Smooth muscle cell of the coronary artery (primary cell): ENCODE measurements at places on chromosomes 1 and 21. TPM values are rescaled to one million over a fixed set of nuclear protein-coding genes. Genes with fewer than 3 reads are reported as not detected.

The EDARADD gene
- not detected in 2 replicates for total RNA-seq

The LAMTOR2 gene
- 61.1 and 81.5 TPM in 2 replicates for total RNA-seq

The TRIM45 gene
- 1.5 and 2.9 TPM in 2 replicates for total RNA-seq

The NTNG1 gene
- 0.08 and 17.3 TPM in 2 replicates for total RNA-seq

The FMOD gene
- total RNA-seq, result 7.1 and 24.5 TPM in 2 replicates

The DHRS3 gene
- 31.7 and 446 TPM in 2 replicates for total RNA-seq

The ADAMTSL4 gene
- total RNA-seq, result 1.4 and 3.4 TPM in 2 replicates

The OR2T29 gene
- total RNA-seq, result not detected in 2 replicates

The ICOSLG gene
- under 0.01 and 0.12 TPM in 2 replicates for total RNA-seq

The TNFSF18 gene
- total RNA-seq, result 0.12 and 0.60 TPM in 2 replicates

The SPRR2F gene
- total RNA-seq, result not detected in 2 replicates

The FALEC gene
- total RNA-seq, result 0.23 and 0.70 TPM in 2 replicates

The LAPTM5 gene
- total RNA-seq, result 0.23 TPM in 1 of 2 replicates, not detected in the other

The HPCA gene
- not detected in 2 replicates for total RNA-seq

The AMY1A gene
- total RNA-seq, result not detected in 2 replicates

The C1orf159 gene
- 2.1 and 3.7 TPM in 2 replicates for total RNA-seq

The BRDT gene
- not detected in 2 replicates for total RNA-seq

The PALMD gene
- 4.4 and 26.1 TPM in 2 replicates for total RNA-seq

The OPTC gene
- total RNA-seq, result not detected in 2 replicates

The NUAK2 gene
- 0.70 and 6.2 TPM in 2 replicates for total RNA-seq

The SPATA45 gene
- not detected in 2 replicates for total RNA-seq

The MATN1 gene
- total RNA-seq, result 0.23 TPM in 1 of 2 replicates, not detected in the other

The KRTAP19-3 gene
- not detected in 2 replicates for total RNA-seq

The NTMT2 gene
- total RNA-seq, result not detected in 2 replicates

The CGN gene
- 0.30 and 0.35 TPM in 2 replicates for total RNA-seq

The RHOU gene
- total RNA-seq, result 0.45 and 4.8 TPM in 2 replicates

The L1TD1 gene
- total RNA-seq, result not detected in 2 replicates

The MEX3A gene
- 0.47 and 4.7 TPM in 2 replicates for total RNA-seq

The CNKSR1 gene
- total RNA-seq, result 0.08 TPM in 1 of 2 replicates, not detected in the other

The RNF223 gene
- not detected in 2 replicates for total RNA-seq

The TSSK3 gene
- 0.15 and 0.59 TPM in 2 replicates for total RNA-seq

The MT1HL1 gene
- total RNA-seq, result not detected in 2 replicates

The SMIM1 gene
- 0.70 and 1.4 TPM in 2 replicates for total RNA-seq

The HES2 gene
- 0.12 and 4.1 TPM in 2 replicates for total RNA-seq

The LIPI gene
- total RNA-seq, result not detected in 2 replicates

The MAP10 gene
- total RNA-seq, result 0.75 and 0.94 TPM in 2 replicates

The CYP4A11 gene
- total RNA-seq, result not detected in 2 replicates

The TOE1 gene
- total RNA-seq, result 8.4 and 13.6 TPM in 2 replicates

The OR2L5 gene
- total RNA-seq, result not detected in 2 replicates

The LEPR gene
- total RNA-seq, result 13.2 and 21.6 TPM in 2 replicates

The SIKE1 gene
- 70.6 and 78.4 TPM in 2 replicates for total RNA-seq

The CDC20 gene
- 1.1 and 18.9 TPM in 2 replicates for total RNA-seq

The SYF2 gene
- total RNA-seq, result 19.2 and 25.7 TPM in 2 replicates

The SPOCD1 gene
- 7.0 and 14.7 TPM in 2 replicates for total RNA-seq

The OR6K3 gene
- total RNA-seq, result not detected in 2 replicates

The FAM110D gene
- under 0.01 and 0.08 TPM in 2 replicates for total RNA-seq

The AIRE gene
- total RNA-seq, result not detected in 2 replicates

The BEST4 gene
- total RNA-seq, result 0.08 TPM in 1 of 2 replicates, not detected in the other

The TSPEAR gene
- not detected in 2 replicates for total RNA-seq

The TAS1R1 gene
- 0.12 and 0.15 TPM in 2 replicates for total RNA-seq

The CRNN gene
- total RNA-seq, result not detected in 2 replicates

The RGS7 gene
- total RNA-seq, result 0.15 and 2.8 TPM in 2 replicates

The MCOLN3 gene
- total RNA-seq, result under 0.01 and 0.59 TPM in 2 replicates

The TTLL10 gene
- not detected in 2 replicates for total RNA-seq

The OR14A16 gene
- total RNA-seq, result not detected in 2 replicates

The HOOK1 gene
- total RNA-seq, result 1.5 TPM in 1 of 2 replicates, not detected in the other
